ENCODE measurements at places on chromosomes 5 and 9.

DNA sequence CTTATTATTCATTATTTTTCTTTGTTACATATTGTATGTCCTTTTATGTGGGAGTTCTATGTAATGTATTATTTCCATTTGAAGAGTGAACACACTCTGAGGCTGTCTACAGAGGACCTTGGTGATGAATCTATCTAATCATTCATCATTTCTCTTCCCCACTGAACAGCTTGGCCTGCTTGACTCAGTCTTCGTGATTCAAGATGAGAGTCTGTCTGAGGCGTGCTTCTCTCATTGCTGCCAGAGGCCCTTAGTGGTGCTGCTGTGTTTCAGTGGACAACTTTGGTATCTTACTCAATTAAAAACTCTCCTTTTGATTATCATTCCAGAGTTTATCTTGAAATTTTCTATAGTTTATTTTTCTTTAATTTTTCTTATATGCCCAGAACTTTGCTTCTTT lies 318.1 kb upstream of the DAB2 start:
- DNase-seq: no peak

GRCh38 chr9:123922911-123923310 lies 7.0 kb downstream of the DENND1A start:
- DNase-seq: no peak

DNA sequence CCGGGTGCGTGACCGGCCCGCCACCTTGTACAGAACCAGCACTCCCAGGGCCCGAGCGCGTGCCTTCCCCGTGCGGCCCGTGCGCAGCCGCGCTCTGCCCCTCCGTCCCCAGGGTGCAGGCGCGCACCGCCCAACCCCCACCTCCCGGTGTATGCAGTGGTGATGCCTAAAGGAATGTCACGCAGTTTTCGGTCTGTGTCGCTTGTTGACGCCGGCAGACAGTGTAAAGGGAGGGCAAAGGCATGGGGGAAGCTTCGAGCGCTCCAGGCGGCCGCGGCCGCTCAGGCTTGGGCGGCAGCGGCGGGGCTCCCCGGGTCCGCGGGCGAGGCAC lies 1.3 kb downstream of the LRRC26 start:
- no peak for DNase-seq

DNA sequence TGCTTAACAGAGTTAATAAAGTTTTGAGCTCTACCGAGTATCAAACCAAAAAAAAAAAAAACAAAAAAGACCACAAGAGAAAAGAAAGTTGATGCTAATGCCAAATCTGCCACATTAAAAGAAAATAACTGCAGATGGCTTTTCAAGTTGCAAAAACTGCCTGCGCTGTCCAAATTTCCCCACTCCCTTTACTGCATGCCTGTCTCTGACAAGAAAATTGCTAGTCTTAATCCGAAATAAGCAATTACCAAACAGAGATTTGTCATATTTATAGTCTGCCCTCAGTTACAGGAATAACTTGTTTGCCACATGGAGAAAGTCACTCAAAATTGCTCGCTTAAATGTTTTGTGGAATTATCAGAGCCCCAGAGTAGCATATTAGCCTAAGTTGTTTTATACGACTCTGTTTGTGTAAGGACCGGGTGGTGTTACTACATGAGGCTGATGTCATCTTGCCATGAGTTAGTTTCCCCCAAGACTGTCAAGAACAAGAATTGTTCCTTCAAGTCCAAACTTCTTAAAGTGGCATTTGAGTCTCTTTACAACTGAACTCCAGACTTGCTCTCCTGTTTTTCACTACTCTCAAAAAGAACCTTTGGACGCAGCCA lies 160.9 kb downstream of the CEP120 start:
- DNase-seq: no peak

All from cortex of kidney (tissue), 1 donor.